ENCODE measurements at places on chromosomes 11 and 22.
A peak's percentile ranks its signal among the peaks of the same experiment; 100 is the strongest.

DNA sequence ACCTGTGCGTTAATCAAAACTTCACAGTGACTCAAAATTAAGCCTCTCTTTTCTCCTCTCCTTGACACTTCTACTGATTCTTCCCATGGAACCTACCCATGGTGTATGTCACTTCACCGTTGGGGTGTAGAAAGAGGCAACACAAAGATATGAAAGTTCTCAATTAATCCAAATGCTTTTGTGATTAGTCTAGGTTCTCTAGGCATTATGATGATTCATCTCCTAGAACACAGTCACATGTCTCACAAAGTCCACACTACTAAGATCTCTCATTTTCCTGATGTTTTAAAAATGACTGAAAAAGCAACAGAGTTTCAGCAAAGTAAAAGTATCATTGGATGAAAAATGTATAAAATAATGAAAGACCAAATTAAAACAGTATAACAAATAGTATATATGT is 13.7 kb upstream of the SCGB2A2 start:
- no peak for DNase-seq

DNA sequence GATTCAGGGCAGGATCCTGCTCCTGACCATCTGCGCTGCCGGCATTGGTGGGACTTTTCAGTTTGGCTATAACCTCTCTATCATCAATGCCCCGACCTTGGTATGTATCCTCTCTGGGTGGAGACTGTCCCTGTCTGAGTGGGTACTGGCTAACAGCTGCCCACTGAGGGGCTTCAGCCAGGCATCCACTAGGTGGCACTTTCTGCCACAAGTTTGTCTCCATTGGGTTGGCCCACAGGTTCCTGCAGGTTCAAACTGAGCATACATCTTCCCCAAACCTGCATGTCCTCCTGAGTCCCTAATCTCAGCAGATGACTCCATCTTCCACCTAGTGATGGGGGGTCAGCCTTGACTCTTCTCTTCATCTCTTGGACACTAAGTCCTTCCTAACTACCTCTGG is 4.4 kb downstream of the SLC2A11 start:
- DNase-seq = peak; percentile 73

- DNase-seq = no peak
These were observed 41.4 kb downstream of the MCHR1 start for GRCh38 chr22:40720538-40721256.

GRCh38 chr22:45120931-45121330 is 42.8 kb upstream of the NUP50 start:
- DNase-seq = no peak

DNA sequence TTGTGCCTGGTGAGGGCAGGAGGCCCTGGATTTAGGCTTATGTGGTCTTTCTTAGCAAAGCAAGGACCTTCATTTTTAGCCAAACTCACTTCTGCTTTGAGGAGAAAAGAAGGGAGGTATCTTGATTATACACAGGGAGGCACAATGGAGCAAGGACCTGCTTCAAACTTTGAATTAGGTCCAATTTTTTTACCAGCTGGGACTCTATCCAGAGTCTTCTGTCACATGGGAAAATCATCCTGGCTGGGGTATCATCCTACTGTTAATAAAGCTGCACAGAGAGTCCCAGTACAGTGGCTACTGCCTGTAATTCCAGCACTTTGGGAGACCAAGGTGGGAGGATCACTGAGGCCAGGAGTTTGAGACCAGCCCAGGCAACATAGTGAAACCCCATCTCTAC is 87.8 kb downstream of the CWC15 start:
- DNase-seq = no peak

GRCh38 chr11:104151404-104152204 is 12.3 kb downstream of the PDGFD start:
- peak; percentile 44 for DNase-seq

- no peak for DNase-seq
These were observed 56.6 kb downstream of the KCNC1 start for GRCh38 chr11:17791144-17791543.

DNA sequence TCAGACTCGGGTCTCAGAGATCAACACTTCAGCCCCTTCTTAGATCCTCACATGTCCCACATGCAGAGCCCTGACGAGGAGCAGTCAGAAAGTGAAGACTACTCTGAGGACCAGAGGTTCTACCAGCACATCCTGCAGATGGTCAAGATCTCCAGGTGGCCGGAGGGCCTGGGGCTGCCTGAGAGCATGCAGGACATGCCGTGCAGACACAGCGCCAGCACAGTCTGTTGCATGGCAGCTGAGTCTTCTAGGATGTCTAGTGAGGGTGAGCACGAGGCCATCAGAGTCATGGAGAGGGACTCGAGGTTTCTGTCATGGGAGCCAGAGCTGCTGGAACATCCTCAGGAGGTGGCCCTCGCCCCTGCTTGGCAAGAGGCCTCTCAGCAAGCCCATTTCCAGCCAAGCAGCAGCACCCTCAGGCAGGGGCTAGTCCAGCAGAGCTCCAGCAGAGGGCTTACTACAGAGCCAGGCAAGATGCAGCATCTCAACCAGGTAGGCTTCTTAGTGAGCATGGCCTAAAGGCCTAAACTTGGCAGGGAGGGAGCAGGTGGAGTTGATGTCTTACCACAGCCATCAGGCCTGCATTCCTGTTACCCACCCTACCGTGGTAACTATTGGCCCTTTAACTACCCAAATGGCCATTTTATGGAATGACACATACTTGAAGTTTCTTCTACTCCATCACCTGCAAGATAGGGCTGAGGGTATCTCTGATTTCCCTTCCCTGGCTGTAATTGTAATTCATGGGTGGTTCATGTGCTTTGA is 28.7 kb downstream of the CEP164 start:
- DNase-seq = peak; percentile 3

DNA sequence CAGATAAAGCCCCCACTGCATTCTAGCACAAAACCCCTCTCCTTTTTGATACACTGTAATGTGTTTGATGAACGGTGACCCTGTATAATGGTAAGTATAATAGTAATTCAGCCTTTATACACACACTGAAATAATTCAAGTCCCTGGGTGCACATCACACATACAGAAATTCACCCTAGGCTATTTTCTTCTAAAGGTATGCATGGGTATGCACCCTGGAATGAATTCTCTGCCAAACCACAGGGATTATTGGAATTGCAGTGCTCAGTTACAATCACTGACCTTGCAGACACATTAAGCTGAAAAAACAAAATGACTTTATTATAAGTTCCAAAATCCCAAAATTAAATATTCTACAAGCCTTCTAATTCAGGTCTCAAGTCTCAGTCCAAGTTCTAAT is 245.9 kb upstream of the FAT3 start:
- DNase-seq = no peak

DNA sequence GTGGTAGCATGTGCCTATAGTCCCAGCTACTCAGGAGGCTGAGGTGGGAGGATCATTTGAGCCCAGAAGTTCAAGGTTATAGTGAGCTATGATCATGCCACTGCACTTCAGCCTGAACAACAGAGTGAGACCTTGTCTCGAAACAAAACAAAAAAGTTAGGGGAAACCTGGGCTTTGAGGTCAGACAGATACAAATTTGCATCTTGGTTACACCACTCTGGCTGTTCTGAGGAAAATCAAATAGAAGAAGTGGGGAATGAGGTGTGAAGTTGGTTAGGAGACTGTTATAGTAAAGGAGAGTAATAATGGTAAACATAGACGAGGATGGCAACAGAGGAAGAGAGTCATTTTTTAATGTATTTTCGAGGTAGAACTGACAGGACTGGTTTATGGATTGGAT is 62.6 kb downstream of the PPME1 start:
- DNase-seq = no peak

- DNase-seq = no peak
These were observed 52.1 kb downstream of the LINC01488 start for GRCh38 chr11:69533296-69534165.

Measured in NAMALWA (cell line).